Stimulated activated CD4-positive, alpha-beta T cell treated with anti-CD3 and anti-CD28 coated beads, Interleukin-15, amount 100 ng/mL, for 1 hour (primary cell): ENCODE measurements at places on chromosomes 3 and 15.

GRCh38 chr15:65055201-65055870 is 10.1 kb downstream of the SLC51B start:
- no peak for DNase-seq

DNA sequence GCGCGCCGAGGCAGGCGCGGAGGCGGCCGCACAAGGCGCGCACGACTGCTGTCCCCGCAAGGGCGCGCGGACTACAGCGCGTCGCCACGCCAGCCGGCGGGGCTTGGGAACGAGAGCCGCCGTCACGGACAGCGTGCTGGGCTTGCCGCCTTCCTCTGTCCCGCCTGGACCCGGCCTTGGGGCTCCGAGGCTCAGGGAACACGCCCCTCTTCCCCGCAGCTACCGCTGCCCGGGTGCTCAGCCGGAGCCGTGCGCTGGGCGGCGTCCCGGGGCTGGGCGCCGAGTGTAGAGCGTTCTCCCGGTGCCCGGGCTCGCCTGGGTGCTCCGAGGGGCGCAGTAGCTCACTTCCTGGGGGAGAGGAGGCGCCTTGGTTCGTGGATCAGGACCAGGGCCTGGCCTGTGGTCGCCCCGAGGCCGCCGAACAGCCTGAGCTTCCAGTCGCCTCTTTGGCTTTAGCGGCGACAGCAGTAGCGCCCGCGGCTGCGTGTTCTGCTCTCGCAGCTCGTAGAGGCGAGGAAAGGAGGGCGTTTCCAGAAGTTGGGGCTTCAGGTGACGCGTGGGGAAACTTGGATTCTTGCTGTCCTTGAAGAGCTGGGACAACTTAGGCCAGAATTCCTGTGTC is 226.7 kb upstream of the C2CD4B start:
- no peak for DNase-seq

- DNase-seq: no peak
Measured at GRCh38 chr3:99601515-99601914, 36.9 kb upstream of the COL8A1 start.

- no peak for DNase-seq
Measured at GRCh38 chr3:15932348-15933300, 134.8 kb upstream of the ANKRD28 start.

GRCh38 chr3:142999881-143000280 is 1.5 kb upstream of the U2SURP start:
- no peak for DNase-seq

GRCh38 chr3:128504963-128505730 is 12.1 kb upstream of the GATA2 start:
- DNase-seq: no peak

- DNase-seq: no peak
Measured at GRCh38 chr15:67105065-67105951, 39.9 kb downstream of the SMAD3 start.
